ENCODE measurements at places on chromosomes 11 and 22.

DNA sequence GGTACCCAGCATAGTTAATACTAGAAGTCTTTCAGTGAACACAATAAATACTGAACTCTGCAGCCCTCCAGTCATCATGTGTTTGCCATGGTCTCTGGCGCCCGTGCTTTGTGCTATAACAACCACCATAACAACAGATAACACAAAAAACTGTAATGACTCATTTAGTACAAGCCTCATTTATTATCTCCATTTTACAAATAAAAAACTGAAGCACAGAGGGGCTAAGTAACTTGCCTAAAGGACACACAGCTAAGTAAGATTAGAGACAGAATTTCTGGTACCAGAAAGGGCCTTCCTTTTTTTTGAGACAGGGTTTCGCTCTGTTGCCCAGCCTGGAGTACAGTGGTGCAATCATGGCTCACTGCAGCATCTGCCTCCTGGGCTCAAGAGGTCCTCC is 19.5 kb downstream of the RBFOX2 start:
- DNase-seq, result no peak

GRCh38 chr11:79439886-79440570 is 802 bp downstream of the TENM4 start:
- no peak for DNase-seq

DNA sequence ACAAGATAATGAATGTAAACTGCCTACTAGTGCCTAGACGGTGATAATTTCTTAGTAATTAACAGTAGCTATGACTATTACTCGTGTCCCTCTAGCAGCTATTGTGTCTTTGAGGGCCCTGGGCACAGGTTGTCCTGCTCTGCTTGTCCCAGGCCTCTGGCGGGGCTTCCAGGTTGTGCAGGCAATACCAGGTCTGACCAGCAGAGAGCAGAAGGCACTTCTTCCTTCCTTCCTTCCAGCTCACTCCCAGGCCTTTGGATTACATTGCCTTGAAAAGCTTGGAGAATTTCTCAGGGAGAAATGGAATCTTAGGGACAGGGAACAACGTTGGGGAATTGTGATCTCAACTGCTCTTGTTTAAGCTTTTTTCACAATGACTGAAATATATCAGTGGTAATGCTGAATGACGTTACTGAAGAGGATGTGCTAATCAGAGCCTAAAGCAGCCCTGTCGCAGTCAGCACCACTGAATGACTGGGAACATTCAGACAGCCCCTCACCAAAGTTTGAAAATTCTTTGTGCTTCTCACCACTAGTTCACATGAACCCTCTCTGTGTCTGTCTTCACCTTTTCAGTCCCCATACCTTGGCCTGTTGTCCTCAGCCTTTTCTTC is 8.4 kb upstream of the CCKBR start:
- DNase-seq, result no peak

DNA sequence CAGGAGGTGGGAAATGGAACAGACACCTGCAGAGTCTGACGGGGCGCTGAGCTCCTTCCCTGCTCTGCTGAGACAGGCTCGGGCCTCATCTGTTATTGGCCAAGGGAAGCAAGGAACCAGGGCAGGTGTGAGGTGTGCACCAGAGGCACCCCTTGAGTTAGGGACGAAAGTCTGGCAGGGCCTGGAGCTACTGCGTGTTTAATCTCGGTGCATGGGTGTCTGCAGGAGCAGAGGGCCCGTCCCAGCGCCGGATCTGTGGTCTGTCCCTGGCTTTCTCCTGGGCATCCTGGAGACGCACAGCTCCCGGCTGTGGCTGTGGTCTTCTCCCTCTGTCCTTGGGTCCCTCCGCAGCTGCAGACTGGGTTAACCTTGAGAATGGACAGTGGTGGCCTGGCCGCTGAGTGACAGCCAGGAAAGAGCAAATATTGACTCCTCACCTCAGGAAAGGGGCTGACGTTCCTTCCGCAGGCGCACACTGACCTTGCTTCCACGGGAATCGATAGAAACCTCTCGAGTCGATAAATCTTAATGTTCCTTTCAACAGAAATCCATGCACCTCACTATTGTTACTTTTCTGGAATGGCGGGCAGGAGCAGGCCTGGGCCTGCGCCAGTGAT is 975.6 kb downstream of the BRD1 start:
- DNase-seq, result no peak

DNA sequence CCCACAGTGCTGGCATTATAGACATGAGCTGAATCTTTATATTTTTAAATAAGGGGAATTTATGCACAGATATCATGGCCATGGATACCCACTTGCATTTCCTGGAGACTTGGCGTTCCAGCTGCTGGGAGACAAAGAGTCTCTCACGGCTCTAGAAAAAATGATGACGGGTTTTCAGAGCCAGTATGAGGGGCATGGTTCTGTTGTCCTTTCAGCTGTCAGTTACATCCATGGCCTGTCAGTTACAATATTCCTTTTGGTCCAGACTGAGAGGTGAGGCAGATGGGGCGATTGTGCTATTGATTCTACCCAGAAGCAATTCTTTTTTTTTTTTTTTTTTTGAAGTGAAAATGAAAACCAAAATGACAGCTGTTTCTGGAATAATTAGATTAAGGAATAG is 29.7 kb downstream of the USH1C start:
- no peak for DNase-seq

GRCh38 chr11:29984544-29984943 is 32.3 kb downstream of the KCNA4 start:
- no peak for DNase-seq

GRCh38 chr11:17475666-17476316 is 854 bp downstream of the ABCC8 start:
- DNase-seq, result no peak

DNA sequence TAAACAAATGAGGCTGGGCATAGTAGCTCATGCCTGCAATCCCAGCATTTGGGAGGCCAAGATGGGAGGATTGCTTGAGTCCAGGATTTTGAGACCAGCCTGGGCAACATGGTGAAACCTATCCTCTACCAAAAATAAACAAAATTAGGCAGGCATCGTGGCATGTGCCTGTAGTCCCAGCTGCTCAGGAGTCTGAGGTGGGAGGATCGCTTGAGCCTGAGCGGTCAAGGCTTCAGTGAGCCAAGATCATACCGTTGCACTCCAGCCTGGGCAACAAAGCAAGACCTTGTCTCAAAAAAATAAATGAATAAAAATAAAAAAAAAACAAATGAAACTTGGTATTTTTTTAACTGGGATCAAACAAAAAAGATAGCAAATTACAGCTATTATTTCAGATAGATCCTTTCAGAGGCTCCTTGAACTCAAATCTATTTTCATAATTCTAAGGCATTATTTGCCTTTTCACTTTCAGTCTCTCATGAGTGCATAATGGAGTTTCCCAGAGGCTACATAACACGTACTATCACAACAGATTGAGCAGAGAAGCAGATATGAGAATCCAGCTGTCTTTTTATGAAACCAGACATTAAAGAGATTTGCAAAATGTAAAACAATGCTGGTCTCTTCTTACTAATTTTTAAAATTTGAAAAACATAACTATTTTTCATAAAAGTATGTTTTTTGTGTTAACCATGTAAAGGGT is 23.1 kb downstream of the DDIAS start:
- no peak for DNase-seq

DNA sequence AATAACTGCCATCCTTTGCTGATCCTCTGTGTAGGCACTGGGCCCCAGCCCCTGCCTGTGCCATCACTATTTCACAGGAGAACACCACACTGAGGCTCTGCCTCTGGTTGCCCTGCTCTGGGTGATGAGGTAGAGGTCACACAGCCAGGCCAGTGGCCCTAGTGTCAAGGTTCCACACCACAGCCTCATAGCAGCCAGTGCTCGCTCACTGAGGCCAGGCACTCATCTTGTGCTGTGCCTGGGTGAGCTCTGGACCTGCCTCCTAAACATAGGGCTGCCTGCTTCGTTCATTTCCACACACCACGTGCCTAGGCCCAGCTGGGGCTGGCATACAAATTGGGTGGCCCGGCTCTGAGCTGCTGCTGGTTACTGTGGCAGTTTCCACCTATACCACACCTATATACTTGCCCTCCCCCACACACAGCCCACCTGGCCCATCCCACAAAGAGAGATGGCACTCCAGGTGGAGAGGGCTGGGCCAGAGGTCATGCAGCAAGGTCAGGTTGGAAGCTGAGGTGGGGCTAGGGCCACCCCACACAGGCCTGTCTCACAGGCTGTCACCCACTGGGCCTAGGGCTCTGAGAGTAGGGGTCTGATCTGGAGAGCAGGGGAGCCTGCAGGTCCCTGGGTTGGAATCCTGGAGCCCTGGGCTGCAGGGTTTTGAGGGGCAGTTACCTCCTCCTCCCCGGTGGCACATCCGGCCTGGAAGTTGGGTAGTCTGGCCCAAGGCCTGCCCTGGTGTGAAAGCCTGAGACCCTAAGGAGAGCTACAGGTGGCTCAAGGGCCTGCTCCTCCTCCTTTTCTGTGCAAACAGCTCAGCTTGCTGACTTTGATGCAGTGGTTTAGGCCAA is 11.2 kb downstream of the KCNQ1OT1 start:
- DNase-seq, result no peak

- no peak for DNase-seq
These were observed 4.9 kb downstream of the PSMD13 start for GRCh38 chr11:241634-242033.

GRCh38 chr11:1628506-1629325 is 859 bp upstream of the KRTAP5-5 start:
- peak; percentile 34 for DNase-seq

DNA sequence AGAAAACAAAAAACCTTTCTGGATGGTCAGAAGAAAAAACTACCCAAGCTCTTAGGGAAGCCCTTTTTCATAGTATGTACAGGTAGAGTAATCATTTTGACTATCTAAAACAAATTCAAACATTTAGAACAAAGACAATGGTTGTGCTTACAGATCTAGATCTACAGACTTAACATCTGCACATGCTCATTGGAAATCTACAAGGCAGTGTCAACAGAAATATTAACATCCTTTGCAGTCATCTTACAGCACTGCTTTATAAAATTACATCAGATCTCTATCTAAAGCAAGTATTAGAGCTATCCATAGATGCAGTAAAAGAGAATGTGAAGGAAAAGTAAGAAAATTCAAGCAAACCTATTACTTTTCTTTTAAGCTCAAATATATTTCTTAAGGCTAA is 110.3 kb downstream of the CADM1 start:
- DNase-seq, result no peak

- DNase-seq, result no peak
These were observed 31.2 kb downstream of the POU2AF3 start for GRCh38 chr11:111329306-111330204.

GRCh38 chr11:75558939-75559843 is 2.9 kb upstream of the SERPINH1 start:
- DNase-seq, result no peak

DNA sequence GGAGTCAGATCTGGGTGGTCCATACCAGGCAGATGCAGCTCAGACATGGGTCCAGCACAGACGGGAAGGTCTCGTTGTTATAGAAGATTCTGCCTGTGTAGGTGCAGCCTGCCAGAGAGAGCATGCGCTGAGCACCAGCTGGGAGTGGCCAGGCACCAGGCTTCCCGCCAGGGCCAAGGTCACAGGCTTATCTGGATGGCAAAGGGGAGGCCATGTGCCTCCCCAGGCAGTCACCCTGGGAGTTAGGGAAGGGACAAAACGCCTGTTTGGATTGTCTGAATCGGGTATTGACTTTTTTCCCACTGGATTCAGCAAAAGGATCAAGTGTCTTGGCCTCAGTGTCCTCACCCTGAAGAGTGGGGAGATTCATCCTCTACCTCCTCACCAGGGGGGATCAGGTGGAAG is 26.5 kb downstream of the PGA5 start:
- DNase-seq, result no peak

All from stimulated activated CD4-positive, alpha-beta T cell treated with anti-CD3 and anti-CD28 coated beads, Interleukin-1b, Interleukin-23, amount 100 ng/mL, for 1 hour (primary cell).